ENCODE measurements at places on chromosomes 3 and 15.

DNA sequence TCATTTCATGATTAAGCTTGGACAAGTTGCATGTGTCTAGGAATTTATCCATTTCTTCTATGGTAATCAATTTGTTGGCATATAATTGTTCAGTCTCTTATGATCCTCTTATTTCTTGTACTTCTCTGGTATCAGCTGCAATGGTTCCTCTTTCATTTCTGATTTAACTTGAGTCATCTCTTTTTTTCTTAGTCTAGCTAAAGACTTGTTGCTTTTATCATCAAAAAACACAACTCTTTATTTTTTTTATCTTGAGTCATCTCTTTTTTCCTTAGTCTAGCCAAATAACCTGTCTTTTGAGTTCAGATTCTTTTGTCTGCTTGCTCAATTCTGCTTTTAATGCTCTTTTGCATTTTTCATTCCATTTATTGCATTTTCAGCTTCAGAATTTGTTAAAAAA, 37.3 kb downstream of the UBE3A start:
- DNase-seq = no peak

- no peak for DNase-seq
Measured at GRCh38 chr3:185042312-185043050, 110.4 kb downstream of the C3orf70 start.

- no peak for DNase-seq
Measured at GRCh38 chr3:158269942-158270341, 160.1 kb downstream of the RSRC1 start.

- no peak for DNase-seq
Measured at GRCh38 chr3:40846451-40846850, 321.7 kb downstream of the ZNF621 start.

DNA sequence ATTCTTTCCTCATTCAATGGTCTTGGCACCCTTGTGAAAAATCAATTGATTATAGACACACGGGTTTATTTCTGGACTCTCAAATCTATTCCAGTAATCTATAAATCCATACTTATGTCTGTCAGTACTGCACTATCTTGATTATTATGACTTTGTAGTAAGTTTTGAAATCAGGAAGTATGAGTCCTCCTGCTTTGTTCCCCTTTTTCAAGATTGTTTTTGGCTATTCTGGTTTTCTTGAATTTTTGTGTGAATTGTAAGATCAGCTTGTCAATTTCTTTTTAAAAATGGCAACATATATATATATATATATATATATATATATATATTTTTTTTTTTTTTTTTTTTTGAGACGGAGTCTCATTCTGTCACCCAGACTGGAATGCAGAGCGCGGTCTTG, 32.3 kb upstream of the CFAP20DC start:
- DNase-seq = no peak

DNA sequence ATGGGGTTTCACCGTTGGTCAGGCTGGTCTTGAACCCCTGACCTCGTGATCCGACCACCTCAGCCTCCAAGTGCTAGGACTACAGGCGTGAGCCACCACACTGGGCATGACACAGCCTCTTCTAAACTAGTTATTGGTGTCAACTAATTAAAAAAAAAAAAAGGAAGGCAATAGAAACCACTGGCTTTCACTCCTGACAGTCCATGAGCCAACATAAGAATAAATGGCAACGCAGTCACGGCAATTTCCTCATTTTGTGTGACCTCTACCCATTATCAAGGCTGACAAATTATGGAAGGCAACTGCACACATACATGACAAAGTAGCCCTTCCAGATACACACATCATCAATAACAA, 5.9 kb downstream of the ARHGEF3 start:
- DNase-seq = no peak

- DNase-seq = no peak
Measured at GRCh38 chr3:37115446-37115845, 58.9 kb downstream of the LRRFIP2 start.

DNA sequence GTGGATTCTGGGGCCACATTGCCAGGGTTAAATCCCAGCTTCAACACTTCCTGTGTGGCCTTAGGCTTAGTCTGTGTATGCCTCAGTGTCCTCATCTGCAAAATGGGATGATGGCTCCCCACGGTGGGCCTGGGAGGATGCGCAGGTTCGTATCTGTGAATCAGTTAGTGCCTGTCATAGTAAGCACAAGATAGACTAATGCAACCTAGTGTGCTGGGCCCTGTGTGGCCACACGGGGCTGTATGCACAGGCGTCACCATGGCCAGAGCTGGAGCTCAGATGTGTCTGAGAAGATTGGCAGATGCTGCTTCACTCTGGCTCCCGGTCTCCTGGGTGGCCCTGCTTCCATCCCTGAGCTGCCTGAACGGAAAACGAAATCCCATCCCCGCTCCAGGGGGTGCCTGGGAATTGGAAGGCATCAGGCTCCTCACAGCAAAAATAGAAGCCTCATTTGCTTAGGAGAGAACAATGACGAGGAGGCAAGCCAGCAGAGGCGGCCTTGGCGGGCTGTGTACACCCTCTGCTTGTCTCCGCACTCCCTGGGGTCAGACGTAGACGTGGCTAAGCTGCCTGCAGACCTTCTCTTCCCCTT, 103.6 kb downstream of the APBA2 start:
- no peak for DNase-seq

DNA sequence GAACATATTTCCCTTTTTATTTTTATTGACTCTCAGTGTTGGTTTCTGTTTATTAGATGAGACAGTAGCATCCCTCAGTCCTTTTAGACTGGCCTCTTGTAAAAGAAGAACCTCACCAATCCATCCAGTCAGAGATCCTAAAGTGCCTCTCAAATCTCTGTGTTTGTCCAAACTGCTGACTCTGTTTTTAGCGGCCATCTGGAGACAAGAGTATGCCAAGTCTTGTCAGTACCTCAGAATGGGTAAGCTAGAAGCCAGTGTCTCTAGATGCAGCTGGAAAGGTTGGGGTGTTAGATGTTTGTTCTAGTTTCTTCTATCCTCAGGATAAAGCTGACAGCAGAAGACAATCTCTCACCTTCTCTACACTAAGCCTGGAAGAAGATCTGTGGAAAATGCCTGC, 537.7 kb upstream of the ZNF385D start:
- DNase-seq = no peak

- no peak for DNase-seq
Measured at GRCh38 chr3:142209655-142210054, 15.7 kb downstream of the GK5 start.

DNA sequence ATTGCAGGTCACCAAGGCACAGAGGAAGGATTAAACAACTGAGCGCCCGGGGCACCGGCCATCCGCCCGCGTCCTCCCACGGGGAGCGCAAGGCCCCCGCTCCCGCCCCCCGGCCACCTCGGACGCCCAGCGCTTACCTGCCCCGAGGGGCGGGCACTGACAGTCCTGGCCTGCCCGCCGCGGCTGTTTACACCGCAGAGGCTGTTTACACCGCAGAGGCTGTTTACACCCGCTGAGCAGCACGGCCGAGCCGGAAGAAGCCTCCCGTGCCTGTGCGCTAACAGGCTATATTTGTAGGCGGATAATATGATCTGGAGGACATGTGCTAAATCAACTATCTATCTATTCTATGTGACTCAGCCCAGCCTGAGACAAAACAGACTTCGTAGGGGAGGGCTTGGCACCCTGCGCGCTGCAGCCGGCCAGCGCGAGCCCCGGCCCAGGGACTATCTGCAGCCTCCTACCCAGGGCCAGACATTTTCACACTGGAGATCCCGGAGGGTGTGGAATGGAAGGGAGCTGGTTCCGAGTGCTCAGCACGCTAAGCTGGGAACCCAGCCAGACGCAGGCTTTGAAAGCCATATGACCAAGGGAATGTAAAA, at the start of gene LRRC2:
Gene LRRC2 (minus strand): TSS at position 263 of the 602 bp plus-strand sequence. CDS start 14,711 bp downstream, outside the sequence.
- no peak for DNase-seq

GRCh38 chr3:14228681-14229470, 50.3 kb downstream of the LSM3 start:
- no peak for DNase-seq

- DNase-seq = no peak
Measured at GRCh38 chr3:62992520-62992919, 117.3 kb upstream of the CADPS start.

DNA sequence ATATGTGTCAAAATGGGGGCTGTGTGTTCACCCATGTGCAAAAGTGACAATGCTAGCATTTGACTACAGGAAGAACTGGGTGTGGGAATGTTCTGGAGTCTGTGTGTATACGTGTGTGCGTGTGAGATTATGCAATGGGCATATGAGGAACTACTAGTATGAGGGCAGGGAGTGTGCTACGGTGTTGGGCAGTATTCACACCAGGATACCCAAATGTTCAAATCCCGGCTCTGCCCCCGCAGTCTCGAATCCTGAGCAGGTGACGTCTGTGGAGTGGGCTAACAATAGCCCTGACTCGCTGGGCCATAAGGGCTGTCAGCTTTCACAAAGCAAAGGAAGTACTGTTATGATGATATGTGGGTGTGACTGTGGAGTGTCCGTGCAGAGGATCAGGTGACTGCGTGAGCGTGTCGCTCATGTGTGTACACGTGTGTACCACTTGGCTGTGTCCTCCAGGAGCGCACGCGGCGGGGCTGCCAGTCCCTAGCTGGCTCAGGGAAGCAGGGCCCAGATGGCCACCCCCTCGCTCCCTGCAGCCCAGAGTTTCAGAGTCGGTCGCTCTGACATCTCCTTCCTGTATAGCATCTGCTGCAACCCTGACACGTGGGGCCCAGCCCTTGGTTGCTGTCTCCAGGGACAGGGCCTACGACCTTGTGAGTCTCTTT, 27.2 kb downstream of the IQSEC1 start:
- DNase-seq = no peak

GRCh38 chr3:48222616-48223513, at the start of gene CAMP:
Gene CAMP, plus strand, starts transcription at chr3:48223495. Its CDS starts 17 bp downstream, at chr3:48223512.
- DNase-seq = no peak

DNA sequence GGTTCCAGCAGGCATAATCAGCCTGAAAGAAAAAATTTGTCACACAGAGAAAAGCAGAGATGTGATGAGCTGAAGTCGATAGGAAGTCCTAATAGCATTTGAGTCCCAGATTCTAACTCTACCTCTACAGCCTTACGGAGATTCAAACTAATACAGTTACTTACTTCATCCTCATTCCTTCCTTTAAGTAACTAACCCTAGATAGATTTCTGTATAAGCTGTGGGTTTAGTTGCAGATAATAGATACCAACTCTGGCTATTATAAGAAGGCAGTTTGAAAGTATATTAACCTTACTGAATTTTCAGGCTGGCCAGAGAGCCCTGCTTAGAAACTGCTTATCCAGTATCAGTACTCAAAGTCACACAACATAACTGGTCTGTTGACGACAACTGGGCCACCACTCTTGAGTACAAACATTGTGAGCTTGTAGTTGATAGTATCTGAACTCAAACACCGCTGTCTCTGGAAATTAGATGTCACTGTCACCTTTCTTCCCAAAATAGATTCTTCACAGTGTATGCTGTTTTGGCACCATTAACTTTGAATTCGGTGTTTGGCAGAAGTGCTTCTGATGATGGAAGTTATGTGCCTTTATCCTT, 484.3 kb downstream of the DIPK2A start:
- DNase-seq = no peak

DNA sequence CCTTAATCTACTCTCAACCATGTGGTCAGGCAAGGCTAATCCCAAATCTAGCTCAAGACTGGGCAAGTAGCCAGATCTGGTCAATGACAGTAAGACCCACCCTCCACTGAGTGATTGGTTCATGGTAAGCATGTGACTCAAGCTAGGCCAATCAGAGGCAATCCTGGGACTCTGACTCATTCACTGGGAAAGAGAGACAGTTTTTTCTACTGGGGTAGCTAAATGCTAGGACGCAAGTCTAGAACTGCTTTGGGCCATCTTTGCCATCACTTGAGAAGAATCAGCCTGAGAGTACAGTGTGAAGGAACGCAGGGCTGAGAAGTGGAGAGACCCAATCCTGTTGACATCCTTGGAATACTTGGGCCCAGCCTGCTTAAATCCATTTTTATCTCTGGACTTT, 9.4 kb upstream of the RAD18 start:
- DNase-seq = no peak

DNA sequence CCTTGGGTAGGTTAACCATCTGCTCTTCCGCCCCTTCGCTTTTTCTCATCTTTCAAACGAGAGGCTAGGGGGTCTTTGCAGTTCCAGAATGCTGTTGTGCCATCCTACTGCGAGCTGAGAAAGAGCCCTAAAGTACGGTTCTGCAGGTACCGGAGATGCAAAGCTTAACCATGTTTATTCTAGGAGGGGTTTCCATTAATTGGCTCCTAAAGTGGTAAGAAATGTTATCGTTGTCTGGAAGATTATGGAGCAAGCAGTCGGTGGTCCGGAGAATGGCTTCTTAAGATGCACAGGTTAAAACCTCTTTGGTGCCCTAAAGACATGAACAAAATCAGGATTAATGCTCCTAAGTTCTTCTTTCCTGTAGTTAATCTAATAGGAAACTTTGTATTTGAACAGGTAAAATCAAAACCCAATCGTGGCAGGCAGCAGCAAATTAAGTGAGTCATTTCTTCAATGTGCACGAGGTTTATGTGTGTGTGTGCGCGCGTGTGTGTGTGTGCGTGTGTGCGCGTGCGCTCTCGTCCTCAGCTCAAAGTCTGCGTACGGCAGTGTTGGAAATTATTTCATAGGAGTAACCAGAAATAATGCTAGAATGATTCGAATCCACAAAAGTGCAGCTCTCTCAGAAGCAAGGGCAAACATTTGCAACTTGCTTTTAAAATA, 772 bp downstream of the FAM81A start:
- no peak for DNase-seq

- no peak for DNase-seq
Measured at GRCh38 chr15:70533931-70534742, 229.2 kb downstream of the UACA start.

- DNase-seq = no peak
Measured at GRCh38 chr15:58544756-58545155, 113.0 kb downstream of the LIPC start.

DNA sequence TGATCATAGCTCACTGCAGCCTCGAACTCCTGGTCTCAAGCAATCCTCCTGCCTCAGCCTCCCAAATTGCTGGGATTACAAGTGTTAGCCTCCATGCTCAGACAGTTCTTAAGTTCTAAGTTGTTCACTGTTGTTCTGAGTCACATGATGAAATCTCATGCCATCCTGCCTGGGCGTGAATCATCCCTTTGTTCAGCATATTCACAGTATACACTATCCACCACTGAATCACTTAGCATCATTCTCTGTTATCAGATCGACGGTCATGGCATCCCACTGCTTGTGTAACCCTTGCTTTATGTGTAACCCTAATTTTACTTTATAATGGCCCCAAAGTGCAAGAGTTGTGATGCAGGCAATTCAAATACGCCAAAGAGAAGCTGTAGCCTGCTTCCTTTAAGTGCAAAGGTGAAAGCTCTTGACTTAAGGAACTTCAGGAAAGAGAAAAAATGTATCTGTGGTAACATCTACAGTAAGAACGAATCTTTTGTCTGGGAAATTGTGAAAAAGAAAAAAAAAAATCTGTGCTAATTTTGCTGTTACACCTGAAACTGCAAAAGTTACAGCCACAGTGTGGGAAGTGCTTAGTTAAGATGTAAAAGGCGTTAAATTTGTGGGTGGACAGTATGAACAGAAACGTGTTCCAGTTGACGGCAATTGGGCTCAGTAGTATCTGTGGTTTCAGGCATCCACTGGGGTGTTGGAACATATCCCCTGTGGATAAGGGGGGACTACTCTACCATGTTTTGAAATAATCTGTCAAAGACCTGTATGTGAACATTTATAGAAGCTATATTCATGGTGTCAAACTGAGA, 80.6 kb downstream of the PCOLCE2 start:
- no peak for DNase-seq

GRCh38 chr15:87211547-87211946, 1045.0 kb downstream of the NTRK3 start:
- DNase-seq = no peak

Measured in stimulated activated naive CD4-positive, alpha-beta T cell (primary cell).